Large intestine (tissue), 12 donors: ENCODE measurements at places on chromosomes 1 and 21.

GRCh38 chr1:87826681-87827251 is 498.1 kb downstream of the LMO4 start:
- DNase-seq: peak; percentile 52

- peak; percentile 53 for DNase-seq
Measured at GRCh38 chr1:157496121-157496526, 56.2 kb downstream of the FCRL5 start.

GRCh38 chr1:226525750-226526149 is 22.8 kb upstream of the STUM start:
- DNase-seq: no peak

DNA sequence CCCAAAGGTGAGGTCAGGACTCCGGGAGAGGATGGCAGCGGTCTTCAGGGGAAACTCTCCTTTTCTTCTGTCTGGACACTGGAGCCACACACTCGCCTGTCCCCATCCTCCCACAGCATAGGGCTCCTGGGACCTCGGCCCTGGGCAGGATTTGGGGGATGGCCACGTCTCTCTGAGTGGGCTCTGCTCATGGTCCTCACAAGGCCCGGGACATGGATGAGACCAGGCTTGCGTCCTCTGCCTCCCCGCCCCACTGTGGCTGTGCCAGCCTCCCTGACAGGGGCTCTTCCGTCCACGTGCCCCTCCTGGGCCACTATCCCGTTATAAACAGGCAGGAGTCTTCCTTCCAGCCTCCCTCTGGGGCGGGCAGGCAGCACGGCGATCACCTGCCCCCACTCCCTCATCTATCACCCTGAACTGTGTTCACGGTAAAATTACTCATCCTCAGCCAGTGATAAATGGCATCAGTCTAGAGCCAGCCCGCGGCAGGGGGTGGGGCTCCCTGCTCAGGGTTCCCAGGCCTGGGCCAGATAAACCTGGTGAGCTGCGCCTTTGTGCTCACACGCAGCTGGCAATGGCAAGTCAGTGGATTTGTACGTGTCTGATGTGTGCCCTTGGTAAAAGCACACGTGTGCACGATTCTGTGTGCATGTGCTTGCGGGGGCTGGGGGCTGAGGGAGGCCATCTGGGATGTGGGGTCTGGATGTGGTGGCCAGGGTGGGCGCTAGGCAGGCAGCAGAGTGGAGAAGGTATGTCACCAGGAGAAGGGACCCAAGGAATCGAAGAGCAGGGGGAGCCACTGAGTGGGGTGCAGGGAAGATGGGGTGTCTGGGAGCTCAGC is 12.6 kb upstream of the SAMD11 start:
- DNase-seq: peak; percentile 76

GRCh38 chr1:39981945-39982344 is 27.0 kb downstream of the MFSD2A start:
- DNase-seq: no peak
